ENCODE measurements at places on chromosomes 2 and 18.

DNA sequence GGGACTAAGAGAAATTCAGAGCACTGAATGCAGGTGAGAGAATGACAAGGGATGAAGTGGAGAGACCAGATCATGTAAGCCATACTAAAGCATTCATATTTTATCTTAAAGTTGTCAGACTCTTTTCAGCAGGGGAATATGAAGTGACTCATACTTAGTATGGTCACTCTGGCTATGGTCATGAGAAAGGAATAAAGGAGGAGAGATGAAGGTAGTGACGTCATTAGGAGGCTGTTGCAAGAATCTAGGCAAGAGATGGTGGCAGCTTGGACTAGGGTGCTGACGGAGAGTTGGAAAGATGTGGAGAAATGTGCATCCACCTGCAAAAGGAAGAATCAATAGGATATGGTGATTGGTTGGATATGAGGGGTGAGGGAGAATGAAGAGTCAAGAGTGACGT is 203.2 kb upstream of the ACVR2A start:
- DNase-seq, result no peak

- DNase-seq, result no peak
Observed at GRCh38 chr2:107607054-107607453, 219.6 kb upstream of the RGPD4 start.

GRCh38 chr2:174840436-174840835 is 76.2 kb upstream of the CHRNA1 start:
- no peak for DNase-seq

DNA sequence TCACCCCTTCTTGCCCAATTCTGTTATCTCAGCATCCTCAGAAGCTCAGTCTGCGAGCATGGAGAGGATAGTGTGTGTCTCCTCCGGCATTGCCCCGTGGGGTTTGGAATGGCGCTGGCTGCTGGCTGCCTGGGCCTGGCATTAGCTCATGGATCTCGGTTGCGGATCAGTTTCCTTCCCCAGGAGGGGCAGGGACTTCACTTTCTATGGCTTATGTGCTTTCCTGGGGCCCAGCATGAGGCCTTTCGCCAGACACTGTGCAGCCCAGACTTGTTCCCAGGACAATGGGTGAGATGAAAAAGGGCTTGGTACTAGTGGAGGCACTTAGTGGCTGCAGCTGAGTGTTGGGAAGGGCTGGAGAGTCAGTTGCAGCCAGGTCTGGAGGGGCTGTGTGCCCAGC is 143.3 kb downstream of the GLI2 start:
- DNase-seq, result no peak
